Cardiac septum (tissue), 1 donor: ENCODE measurements at places on chromosomes 1 and 21.

DNA sequence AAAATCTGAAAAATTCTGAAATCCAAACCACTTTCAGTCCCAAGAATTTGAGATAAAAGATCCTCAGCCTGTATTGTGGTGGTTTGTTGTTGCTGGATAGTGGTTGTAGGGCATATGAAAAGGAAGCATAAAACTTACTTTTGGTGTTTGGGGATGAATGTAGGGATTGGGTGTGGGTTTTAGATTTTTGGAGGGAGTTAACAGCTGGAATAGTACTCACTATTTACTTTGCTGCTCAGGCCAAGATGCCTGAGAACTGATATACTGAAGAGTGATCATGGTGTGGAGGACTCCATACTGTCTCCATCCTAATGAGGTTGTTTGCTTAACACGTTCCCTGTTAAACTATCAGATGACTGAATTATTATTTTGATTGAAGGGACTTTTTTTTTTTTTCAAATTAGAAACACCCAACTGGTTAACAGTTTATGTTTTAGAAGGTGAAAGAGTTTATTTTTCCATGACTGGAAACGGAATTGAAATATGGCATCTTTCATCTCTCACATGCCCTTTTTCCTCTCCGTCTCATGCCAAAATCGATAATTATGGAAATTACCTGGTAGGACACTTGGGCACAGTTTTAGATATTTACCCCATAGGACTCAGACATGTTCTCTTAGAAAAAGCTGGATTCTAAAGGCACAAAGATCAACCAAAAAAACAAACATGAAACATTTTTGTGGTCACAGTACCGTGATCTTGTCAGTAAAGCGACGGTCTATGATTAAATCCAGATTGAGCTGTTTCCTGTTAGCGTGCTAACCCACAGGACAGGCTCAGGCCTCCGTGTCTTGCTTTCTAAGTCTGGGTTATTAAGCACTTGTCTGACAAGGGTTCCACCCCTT is 37.3 kb downstream of the RGL1 start:
- DNase-seq: no peak

GRCh38 chr1:28291711-28292110 is 32.4 kb downstream of the SESN2 start:
- DNase-seq: no peak

- no peak for DNase-seq
These were observed 13.4 kb downstream of the RNASEL start for GRCh38 chr1:182575540-182576149.

DNA sequence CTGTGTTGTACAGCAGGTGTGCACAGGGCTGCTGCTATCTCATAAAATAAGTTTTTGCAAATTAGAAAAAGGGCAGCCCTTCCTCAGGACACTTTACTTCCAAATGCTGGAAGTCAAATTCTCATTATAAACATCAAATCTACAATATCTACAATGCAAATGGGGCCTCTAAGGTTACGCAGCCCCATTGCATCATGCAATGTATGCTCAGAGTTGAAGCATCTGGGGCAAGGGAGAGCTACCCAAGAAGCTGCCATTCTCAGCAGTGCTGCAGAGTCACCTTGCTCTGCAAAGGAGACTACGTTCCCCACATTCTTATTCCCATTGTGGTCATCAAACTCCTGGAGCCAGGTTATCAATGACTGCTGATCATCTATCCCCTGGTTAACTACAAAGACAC is 208.9 kb upstream of the POGK start:
- no peak for DNase-seq

- no peak for DNase-seq
These were observed 227.3 kb upstream of the CSF3R start for GRCh38 chr1:36709869-36710481.

- DNase-seq: no peak
These were observed 8.7 kb downstream of the UBIAD1 start for GRCh38 chr1:11281518-11282331.

DNA sequence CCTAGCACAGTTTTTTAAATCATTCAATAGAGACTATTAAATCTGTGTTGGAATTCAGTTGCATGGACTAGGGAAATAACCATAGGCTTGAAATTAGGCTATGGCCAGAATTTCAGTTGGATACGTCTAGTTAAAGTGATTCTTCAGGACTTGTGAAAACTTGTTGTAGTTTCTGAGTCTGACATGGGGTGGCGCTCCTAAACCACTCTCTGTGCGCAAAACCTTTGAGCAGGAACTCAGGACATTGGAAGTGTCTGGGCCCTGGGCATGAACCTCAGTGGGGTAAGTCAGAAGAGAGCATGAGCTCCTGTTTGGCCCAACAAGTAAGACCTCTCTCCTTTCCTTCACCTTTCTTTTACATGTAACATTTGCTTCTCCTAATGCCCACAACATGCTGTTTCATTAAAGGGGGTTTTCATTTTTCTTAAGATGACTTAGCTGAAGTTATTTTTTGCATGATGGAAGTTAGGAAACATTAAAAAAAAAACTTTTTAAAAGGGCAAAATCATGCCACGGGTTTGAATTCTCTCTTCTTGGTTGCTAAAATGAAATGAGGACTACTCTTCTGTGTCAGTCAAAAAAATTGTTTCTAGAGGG is 17.1 kb upstream of the CCDC190 start:
- DNase-seq: no peak

GRCh38 chr21:39374046-39374445 is 25.2 kb upstream of the HMGN1 start:
- DNase-seq: no peak

GRCh38 chr1:92887465-92887864 is 55.6 kb downstream of the RPL5 start:
- no peak for DNase-seq

DNA sequence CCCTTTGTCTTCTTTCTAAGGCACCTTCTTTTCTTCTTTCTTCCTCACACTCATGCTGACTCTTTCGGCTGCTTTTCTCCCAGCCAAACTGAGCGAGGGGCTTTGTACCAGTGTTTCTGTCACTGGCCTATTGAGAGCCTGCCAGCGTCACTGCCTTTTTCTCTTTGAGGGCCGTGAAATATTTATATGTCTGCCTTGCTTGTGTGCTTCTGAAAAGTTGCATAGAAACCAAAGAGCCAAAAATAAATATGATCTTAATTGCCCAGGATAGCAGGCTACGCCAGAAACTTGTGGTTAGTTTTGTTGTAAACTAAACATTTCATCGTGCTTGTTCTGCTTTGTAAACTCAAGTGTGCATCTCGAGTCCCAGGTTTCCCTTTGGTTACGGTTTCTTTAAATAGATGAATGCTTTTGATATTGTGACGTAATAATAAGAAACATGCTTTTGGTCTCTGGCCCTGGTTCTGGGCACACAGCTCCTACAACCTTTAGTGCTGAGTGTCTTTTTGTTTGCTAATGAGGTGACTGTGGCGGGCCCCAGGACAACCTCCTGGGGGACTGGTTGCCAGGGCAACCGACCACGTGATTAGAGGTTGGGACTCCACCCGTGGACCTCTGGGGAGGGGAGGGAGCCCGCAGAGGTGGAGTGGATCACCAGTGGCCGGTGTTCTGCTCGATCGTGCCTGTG is 10.8 kb downstream of the SLC37A1 start:
- DNase-seq: no peak

GRCh38 chr21:45052960-45053359 is 21.4 kb upstream of the ADARB1 start:
- DNase-seq: no peak

GRCh38 chr1:186899577-186899976 is 70.8 kb downstream of the PLA2G4A start:
- no peak for DNase-seq

DNA sequence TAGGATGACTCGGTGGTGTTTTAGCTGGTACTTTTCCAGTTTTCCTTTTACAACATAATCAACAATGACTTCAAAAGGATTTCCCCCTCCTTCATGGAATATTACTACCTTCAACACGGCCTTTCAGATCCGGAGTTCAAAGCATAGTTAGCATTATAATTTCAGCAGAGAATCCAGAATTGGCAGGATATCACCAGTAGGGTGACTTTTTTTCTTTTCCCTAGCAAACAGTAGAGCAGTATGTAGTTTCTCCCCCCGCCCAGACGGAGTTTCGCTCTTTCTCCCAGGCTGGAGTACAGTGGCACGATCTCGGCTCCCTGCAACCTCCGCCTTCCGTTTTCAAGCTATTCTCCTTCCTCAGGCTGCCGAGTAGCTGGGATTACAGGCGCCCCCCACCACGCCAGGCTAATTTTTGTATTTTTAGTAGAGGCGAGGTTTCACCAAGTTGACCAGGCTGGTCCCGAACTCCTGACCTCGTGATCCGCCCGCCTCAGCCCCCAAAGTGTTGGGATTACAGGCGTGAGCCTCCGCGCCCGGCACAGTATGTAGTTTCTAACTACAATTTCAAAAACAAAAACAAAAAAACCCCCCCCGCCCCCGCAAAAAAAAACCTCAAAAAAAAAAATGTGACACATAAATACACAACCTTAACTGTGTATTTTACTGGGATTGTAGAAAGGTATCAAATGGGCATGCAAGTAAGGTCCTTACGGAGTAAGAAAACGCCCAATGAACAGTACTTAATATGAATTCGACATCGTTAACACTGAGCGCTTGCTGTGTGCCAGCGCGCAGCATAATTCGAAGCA is 1.5 kb upstream of the COX20 start:
- DNase-seq: no peak

DNA sequence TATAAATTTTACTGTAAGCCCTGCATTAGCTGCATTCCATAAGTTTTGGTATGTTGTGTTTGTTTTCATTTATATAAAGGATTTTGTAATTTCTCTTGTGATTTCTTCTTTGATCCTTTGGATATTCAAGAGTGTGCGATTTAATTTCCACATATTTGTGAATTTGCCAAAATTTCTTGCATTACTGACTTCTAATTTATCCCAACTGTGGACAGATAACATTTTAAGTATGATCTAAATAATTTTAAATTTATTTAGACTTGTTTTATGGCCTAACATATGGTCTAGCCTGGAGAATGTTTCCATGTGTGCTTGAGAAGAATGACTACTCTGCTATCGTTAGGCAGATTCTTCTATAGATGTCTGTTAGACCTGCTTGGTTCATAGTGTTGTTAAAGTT is 23.2 kb downstream of the RPE65 start:
- no peak for DNase-seq

DNA sequence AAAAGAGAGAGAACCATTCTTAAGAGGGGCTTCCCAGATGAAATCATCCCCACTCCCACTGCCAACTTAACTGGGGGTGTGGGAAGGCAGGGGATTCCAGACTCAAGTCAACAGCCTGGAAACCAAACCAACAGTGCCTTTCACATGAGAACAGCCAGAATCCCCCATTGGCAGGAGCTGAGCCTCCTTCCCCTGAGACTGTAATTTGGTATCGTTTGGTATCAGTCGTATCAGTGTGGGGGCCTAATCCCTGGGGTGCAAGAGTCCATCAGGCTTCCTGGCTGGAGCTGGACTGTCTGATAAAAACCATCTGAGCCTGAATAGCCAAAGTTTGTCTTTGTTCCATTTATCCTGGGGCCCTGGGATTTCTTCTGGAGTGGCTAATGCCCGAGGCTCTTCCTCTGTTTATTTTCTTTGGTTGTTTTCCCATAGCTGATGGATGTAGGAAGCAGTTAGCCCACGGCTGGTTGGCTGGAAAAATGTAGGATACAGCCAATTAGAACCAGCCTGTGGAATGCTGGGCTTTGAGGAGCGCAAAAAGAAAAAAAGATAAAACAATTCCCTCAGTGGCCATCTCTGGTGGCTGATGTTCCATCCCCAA is 84.6 kb downstream of the LAMC2 start:
- no peak for DNase-seq

GRCh38 chr1:110225756-110226404 is 15.8 kb downstream of the KCNC4 start:
- no peak for DNase-seq

- no peak for DNase-seq
These were observed 34.8 kb downstream of the ZMYND12 start for GRCh38 chr1:42420911-42421585.

DNA sequence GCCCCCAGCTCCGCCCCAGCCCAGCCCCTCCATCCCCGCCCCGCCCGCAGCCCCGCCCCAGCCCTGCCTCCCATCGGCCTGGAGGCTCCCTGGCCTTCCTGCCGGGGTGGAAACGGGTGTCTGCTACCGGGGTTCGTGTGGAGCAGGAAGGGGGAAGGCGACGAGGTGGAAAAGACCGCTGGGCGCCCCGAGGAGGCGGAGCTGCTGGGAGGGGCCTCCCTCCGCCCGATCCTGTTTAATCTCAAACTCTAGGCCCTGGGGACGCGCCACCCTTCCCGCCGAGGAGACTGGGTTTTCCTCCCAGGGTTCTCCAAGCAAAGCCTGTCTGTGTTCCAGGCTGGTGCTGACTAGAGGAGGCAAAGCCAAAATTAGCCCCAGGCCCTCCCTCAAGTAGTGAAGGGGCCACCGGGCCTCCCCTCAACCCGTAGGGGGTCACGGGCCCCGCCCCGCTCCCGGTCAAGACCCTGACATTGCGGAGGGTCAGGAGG is 16.2 kb upstream of the TTLL10 start:
- peak; percentile 94 for DNase-seq

DNA sequence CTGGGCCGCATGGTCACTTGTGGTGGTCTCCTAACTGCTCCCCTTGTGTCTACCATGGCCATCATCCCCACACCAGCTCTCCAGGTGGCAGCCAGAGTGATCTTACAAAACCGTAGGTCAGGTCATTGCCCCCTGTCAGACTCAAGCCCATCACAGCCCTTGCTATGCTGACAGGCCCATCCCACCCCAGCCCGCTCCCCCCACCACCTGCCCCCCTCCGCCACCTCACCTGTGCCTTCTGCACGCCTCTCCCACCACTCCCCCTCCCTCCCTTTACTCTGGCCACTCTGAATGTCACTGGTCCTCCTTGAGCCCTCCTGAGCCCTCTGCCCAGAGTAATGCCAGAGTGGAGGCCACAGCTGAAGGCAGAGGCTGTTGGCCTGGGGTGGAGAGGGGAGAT is 28.5 kb downstream of the TEX35 start:
- no peak for DNase-seq

DNA sequence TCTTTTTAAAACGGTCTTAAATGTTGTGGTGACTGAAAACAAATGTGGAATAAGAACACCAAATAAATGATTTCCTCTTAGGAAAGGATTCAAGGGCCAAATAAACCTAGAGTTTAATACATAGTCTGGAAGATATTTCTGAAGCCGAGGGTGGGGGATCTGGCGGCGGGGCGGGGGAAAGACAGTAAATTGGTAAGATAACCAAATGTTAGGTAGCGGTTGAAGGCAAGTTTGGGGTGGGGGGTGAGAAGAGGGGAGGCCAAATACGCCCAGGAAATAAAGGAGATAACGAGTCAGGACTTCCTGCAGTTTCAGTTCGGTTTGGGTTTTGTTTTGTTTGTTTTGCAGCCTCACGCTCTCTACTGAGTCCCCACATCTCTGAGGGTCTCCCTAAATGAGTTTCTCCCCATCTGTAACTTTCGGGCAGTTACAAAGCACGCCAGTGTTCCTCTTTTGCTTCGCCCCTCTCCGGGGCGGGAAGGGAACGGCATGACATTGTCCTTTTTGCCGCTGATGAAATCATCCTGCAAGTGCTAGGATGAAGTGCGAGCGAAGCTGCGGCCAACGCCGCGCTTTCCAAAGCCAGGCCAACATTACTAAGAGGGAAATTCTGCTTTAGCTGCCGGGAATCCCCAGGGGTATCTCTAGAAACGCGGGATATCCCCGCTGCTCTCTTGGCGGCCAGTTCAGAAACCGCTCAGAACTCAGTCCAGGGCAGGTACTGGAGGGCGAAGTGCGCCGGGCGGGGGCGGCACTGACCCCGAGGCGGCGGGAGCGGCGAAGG is 844 bp downstream of the NIBAN1 start:
- DNase-seq: peak; percentile 89
